Activated CD8-positive, alpha-beta memory T cell treated with anti-CD3 and anti-CD28 coated beads for 4 hours (primary cell): ENCODE measurements at places on chromosomes 2 and 18.

DNA sequence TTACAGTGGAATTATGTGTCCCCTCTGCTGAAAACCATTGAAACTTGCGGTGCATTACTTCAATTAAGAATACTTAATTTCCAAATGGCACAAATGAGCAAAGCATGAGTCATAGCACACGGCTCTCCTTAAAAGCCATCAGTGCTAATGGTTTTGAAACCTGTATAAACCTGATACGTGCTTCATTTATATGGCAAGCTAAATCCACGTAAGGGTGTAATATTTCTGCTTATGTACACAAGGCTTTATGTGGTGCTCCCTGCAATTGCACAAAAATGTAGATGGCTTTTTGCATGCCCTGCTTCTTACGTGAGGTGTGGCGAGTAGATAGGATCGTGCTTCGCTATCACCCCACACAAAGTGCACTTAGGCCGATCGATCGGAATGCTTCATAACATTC, 840.9 kb downstream of the GALR1 start:
- DNase-seq, result no peak

- DNase-seq, result no peak
Observed at GRCh38 chr2:102544182-102544581, 71.2 kb downstream of the SLC9A4 start.

DNA sequence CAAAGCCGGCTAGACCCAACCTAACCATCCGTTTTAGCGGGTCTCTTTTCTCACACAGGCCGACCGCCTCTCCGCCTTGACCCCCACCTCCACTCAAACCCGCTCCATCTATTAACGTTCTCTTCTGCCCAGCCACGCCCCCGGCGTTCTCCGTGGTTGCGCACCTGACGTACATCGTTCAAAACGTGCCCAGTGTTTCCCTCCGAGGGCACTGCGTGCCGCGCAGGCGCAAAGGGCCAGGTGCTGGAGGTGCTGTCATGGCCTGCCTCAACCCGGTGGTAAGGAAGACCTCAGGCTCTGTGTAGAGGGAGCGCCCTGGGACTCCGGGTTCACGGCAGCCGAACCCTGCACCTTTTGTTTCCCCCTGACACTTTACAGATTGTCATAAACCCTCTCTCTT, at the start of gene GTF2A1L:
TSS of gene GTF2A1L (plus strand) at position 239 of the 400 bp plus-strand sequence. CDS start at position 258, 19 bp downstream.
- DNase-seq, result no peak

GRCh38 chr18:51559198-51559901, 361.9 kb upstream of the MEX3C start:
- DNase-seq, result no peak

GRCh38 chr2:237551071-237551574, 15.3 kb upstream of the PRLH start:
- DNase-seq, result no peak

- no peak for DNase-seq
Observed at GRCh38 chr2:239804161-239805042, 220.7 kb downstream of the NDUFA10 start.

DNA sequence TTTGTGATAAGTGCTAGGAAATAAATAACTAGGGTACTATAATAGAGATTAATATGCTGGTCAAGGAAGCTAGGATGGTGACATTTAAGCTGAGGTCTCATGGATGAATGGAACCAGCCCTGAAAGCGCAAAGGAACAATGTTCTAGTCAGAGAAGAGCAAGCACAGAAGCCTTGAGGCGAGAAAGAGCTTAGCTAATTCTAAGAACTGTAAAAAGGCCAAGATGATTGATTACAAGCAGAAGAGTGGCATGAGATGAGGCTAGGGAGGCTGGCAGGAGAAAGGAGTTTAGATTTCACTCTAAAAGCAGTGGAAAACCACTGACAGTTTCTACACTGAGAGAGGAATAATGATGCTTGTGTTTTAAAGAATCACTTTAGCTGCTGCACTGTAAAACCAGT, 3.4 kb upstream of the YIPF4 start:
- DNase-seq, result no peak

- DNase-seq, result no peak
Observed at GRCh38 chr2:230643576-230644291, 68.9 kb upstream of the CAB39 start.

DNA sequence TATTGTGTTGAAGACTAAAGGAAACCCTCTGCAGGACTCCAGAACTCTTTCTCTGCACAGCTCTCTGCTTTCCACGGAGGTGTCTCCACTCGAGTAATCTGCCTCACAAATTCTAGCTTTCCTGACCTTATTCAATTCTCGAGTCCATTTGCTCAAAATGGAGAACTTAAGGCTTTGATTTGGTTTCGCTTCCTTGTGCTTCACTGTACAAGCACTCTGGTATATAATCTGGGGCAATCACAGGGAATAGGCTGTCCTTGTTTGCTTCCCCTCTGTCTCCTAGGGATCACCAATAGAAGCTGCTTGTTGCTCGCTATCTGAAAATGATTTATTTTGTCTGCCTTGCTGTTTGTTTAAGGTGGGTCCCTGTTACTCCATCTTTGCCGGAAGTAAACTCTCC, 129.1 kb upstream of the DOCK10 start:
- DNase-seq, result no peak

- no peak for DNase-seq
Observed at GRCh38 chr2:236501026-236501425, 68.6 kb upstream of the ACKR3 start.

DNA sequence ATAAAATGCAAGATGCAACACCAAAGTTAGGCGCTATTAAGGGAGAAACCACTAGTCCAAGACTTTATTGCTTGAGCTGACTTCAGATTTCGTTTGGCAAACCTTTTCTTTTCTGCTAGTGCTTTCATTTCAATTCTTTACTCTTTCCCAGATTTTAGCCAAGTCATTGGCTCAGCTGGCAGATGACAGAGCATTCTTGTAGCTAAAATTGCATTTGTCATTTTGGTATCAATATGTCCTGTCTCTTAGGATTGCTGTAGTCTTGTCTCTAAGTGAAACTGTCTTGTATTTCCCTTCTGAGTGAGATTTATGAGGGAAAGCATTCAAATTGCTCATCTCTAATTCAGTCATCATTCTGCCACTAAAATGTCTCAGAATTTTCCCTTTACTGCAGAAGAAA, 335.1 kb downstream of the METTL4 start:
- DNase-seq, result no peak

DNA sequence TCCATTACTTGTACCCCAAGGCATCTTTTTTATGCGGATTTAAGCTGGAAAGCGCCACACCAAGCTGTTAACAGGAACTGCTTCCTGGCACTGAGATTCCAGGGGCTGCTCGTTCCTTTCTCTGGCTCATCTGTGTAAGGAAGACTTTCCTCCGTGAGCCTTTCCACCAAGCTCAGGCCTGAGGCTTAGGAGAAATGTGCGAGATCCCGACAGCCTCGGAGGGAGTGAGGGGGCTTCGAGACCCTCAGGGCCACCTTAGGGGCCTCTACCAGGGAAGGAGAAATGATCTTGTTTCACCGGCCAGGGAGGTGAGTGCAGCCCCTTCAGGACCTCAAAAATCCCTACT, 17.1 kb downstream of the B3GNT7 start:
- DNase-seq, result no peak

- no peak for DNase-seq
Observed at GRCh38 chr2:23401427-23402204, 16.6 kb downstream of the KLHL29 start.

GRCh38 chr2:128738446-128739110, 419.9 kb upstream of the HS6ST1 start:
- DNase-seq, result no peak

- no peak for DNase-seq
Observed at GRCh38 chr2:25165992-25166875, 2.1 kb downstream of the POMC start.

DNA sequence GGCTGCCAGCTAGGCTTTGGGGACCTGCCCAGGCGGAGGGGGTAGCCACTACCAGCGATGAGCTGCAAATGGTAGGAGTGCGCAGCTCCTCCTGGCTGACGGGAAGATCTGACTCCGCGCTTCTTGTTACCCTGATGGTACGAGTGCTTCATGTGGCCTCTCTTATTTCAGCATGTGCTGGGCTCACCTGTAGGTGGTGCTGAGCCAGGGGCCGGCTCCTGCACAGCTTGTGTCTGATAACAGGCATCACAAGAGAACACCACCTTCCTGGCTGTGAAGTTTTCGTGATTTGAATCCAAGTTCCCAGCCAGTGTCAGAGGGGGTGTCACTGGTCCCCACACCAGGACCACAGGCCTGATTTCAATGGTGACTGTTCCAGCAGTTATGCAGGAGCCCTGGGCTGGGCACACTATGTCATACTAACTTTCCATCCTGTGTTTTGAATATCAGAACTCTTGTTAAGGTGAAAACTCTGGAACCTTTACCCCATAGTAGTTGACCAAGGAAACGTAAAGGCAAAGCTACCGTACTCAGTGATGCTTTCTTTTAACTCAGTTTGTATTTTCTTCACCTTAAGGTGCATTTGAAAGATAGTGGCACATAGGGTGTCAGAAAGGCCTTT, 28.0 kb downstream of the APCDD1 start:
- DNase-seq, result no peak

DNA sequence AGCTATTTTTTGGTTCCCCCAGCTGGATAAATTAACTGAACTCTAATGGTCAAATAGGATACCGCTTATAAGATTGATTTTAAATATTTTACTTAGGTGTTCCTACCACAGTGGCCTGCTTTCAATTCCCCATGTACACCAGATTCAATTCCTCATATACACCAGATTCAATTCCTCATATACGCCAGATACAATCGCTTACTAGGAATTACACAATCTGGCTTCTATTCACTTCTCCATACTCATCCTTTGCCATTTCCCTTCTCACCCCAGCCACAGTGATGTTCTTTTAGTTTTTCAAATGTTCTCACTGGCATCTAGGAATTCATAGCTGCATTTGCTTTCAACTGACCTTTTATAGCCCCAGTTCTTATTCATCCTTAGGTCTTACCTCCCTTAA, 66.5 kb downstream of the SLC40A1 start:
- no peak for DNase-seq

DNA sequence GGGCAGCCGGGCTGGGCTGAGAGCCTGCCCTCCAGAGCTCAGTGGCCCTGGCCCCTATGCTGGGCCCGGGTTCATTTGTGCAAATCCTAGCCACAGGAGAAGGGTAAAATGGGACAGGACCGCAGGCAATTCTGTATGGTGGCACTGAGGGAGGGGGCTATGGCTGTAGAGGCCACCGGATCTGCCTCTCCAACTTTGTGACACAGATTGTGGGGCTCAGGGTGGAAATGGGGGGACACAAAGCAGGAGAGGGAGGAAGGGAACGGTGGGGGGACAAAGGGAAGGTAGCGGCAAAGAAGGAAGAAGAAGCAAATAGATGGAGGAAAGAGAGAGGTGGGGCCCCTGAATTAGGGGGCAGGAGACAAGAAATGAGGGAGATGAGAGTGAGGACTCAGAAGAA, 201.1 kb downstream of the SMAD2 start:
- DNase-seq, result no peak

DNA sequence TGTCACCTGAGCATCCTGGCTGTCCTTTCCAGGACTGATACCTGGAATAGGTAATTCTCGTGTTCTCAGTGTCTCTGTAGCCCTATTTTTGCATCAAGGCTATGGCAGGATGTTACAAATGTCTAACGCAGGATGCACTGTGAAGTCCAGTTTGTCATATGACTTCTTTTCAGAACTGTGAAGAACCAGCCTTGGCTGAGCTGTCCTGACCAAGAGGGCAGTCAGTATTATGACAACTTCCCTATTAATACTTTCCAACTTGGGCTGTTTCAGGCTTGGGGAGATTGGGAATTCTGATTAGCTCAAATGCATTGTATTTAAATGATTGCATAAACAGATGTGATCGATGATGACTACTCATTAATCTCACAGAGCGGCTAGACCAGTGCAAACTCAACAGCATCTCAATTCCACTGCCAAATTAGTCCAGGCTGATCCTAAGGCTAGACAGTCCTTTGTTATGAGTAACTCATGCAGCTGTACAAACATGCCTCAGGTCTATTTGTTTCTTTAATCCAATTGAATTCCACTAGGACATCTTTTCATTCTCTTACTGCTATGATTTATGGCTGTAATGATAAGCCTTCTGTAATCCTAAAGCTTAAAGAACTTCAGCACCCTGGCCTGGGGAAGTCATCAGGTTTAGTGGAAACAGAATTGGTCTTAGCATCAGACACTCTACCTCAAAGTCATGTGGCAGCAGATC, 331.6 kb downstream of the KCNS3 start:
- no peak for DNase-seq

- no peak for DNase-seq
Observed at GRCh38 chr2:160445673-160446072, 47.9 kb downstream of the RBMS1 start.

DNA sequence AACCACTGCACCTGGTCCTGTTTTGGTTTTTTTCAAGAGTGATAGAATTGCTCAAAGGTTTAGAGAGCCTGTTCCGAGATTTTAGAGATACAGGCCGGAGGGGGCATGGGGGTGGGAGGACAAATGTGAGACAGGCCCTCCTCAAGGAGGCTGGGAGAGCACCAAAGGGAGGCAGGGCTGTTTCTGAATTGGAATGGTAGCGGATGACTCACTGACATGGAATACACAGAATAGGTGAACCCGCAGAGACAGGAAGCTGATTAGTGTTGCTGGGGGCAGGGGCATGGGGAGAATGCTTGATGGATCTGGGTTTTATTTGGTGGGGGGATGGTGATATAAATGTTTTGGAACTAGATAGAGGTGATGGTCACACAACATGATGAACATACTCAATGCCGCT, 111.0 kb upstream of the MGAT5 start:
- DNase-seq, result no peak

DNA sequence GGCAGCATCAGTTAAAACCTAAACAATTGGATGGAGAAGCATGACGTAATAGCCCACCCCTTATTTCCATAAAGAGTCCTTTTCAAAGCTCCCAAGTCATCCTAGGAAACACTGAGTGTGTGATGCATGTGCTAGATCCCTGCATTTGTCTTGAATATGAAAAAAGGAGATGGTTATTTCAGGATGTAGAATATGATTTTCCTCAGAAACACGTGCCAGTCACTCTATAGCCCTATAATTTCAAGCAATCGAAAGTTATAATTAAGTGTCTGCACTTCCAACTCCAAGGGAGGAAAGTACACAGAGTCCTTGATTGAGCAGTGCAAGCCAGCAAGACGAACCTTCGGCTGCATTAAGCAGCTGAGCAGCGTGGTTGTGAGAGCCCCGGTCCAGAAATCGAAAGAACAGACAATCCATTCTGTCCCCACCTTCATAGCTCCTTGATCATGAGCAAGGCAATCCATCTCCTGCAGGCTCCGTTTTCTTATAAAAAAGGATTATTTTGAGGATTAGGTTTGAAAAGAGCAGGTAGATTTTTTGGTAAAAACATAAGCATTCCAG, 287.7 kb downstream of the FBXO15 start:
- no peak for DNase-seq
